SJCRH30 (cell line): ENCODE measurements at places on chromosomes 4 and X. TPM values are rescaled to one million over a fixed set of nuclear protein-coding genes. Genes with fewer than 3 reads are reported as not detected.

Gene FANCB
- 44.4 and 53.8 TPM in 2 replicates for total RNA-seq

- no peak for DNase-seq
Measured at GRCh38 chr4:42267724-42268123, 115.3 kb upstream of the BEND4 start.

- DNase-seq: no peak
Measured at GRCh38 chr4:37948542-37948941, 11.7 kb upstream of the PTTG2 start.

Gene NLRP2B
- not detected in 2 replicates for total RNA-seq

GRCh38 chr4:168308912-168309311, 9.6 kb downstream of the DDX60 start:
- no peak for DNase-seq
